ENCODE measurements at places on chromosomes 4 and X.

GRCh38 chr4:42787079-42787463 is 105.4 kb upstream of the GRXCR1 start:
- DNase-seq, result no peak

GRCh38 chr4:41835321-41835995 is 86.9 kb upstream of the PHOX2B start:
- no peak for DNase-seq

- no peak for DNase-seq
Observed at GRCh38 chr4:82620126-82620735, 58.4 kb upstream of the TMEM150C start.

- no peak for DNase-seq
Observed at GRCh38 chr4:168540503-168541265, 43.8 kb downstream of the PALLD start.

GRCh38 chr4:73055241-73055897 is 14.1 kb downstream of the COX18 start:
- no peak for DNase-seq

- DNase-seq, result no peak
Observed at GRCh38 chr4:95231681-95232080, 317.1 kb downstream of the UNC5C start.

DNA sequence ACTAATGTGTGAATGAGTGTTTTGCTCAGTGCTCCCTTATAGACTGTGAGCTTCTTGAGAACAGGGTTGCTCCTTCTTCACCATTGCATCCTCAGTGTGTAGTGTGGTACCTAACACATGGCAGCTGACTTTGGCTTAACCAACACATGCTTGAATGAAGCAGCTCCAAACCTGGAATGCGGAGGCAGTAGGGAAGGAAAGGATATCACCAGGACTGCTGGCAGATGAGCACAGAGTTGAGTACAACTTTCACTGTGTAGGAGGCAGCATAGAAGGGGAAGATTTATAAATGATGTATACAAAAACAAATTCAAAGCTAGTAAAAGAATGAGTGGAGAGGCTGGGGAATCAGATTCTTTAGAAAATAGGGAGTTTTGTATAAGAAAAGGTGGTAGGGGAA is 174.3 kb downstream of the SLIT2 start:
- DNase-seq, result no peak

DNA sequence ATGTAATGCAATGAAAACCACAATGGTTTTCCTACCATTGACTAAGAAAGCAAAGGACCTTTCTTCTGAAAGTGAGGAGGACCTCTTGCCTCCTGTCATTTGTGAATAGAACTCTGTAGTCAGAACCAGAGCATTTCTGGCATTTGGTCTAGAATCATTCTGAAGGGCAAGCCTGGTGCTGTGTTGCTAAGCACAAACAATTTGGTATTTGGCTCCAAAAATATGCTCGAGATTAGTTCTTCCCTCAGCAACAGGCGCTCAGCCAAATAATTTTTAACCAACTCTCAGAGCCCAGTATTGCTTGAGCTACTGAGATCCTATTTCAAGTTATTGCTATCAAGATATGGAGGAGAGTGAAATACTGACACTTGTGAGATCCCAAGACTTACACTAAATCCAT is 71.0 kb downstream of the SNCA start:
- DNase-seq, result no peak
